Vagina (tissue), 2 donors: ENCODE measurements at places on chromosomes 7 and 10. TPM values are rescaled to one million over a fixed set of nuclear protein-coding genes. Genes with fewer than 3 reads are reported as not detected.

Gene CTAGE15
- total RNA-seq: not detected

Gene FAM25G
- not detected for total RNA-seq

Gene INPP5F
- 18.4 TPM for total RNA-seq

Gene ZNF273
- 47.4 TPM for total RNA-seq

Gene STAMBPL1
- total RNA-seq: 15.7 TPM

Gene GNAT3
- total RNA-seq: not detected

Gene TMEM176B
- 60.6 TPM for total RNA-seq

Gene GTF2IRD1
- total RNA-seq: 33.6 TPM

Gene CDH23
- 10.3 TPM for total RNA-seq

Gene MLXIPL
- total RNA-seq: 6.1 TPM

Gene CC2D2B
- 2.5 TPM for total RNA-seq

Gene GPR141
- not detected for total RNA-seq

Gene YWHAG
- total RNA-seq: 73.2 TPM

Gene SH2D4B
- not detected for total RNA-seq

Gene CLRN3
- not detected for total RNA-seq

Gene ADAP1
- total RNA-seq: 4.2 TPM
